Endothelial cell of umbilical vein (primary cell): ENCODE measurements at places on chromosomes 6 and 20. TPM values are rescaled to one million over a fixed set of nuclear protein-coding genes. Genes with fewer than 3 reads are reported as not detected.
A peak's percentile ranks its signal among the peaks of the same experiment; 100 is the strongest.

The LY6G5C gene
- 11.4 and 11.8 TPM in 2 replicates for polyA plus RNA-seq

- peak; percentile 65 for DNase-seq
Measured at GRCh38 chr6:11618533-11618932, 81.0 kb downstream of the TMEM170B start.

DNA sequence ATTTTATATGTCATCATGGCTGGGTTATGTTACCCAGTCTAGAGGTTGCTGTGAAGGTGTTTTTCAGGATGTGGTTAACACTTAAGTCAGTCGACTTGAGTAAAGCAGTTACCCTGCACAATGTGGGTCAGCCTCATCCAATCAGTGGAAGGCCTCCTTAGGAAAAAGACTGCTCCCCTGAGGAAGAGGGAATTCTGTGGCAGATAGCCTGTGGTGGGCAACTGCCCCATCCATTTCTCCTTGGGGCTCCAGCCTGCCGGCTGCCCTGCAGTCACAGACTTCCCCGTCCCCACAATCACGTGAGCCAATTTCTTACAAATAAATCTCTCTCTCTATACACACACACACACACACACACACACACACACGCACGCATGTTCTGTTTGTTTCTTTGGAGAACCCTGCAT, 34.5 kb upstream of the MPC1 start:
- no peak for DNase-seq

DNA sequence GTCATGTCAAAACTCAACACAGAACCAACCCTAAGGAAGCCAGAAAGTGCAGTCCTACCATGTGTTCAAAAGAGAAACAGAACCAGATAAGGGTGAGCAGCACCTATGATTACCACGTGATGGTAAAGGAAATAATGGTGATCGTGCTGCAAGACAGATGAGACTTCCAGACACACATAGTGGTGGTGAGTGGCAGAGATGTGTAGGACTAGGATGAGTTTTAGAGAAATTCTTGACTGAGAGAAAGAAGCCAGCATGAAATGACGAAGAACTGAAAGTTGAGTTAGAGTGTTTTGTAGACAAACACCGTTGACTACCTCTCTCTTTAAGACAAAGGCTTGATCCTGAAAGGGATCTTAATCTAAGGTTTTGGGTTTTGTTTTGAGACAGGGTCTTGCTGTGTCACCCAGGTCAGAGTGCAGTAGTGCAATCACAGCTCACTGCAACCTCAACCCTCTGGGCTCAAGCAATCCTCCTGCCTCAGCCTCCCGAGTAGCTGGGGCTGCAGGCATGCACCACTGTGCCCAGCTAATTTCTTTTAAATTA, 10.6 kb upstream of the BTBD9 start:
- DNase-seq: no peak

The CST4 gene
- not detected in 2 replicates for polyA plus RNA-seq

DNA sequence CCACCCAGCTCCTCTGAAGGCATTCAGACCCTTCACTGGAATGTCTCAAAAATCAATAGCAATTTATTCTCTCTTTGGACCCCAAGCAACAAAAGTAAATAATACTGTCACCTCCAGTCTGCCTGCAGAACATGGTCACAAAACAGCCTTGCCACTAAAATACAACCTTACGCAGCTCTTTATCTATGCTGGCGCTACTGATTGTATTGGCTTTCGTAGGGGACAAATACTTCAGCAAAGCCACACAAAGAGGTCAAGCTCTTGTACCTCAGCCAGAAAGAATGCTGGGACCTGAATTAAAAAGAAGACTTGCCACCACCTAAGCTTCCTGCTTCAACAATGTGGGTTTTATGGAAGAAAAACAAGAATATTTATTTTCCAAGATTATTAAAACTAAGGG, 57.2 kb downstream of the PRKN start:
- DNase-seq: no peak

DNA sequence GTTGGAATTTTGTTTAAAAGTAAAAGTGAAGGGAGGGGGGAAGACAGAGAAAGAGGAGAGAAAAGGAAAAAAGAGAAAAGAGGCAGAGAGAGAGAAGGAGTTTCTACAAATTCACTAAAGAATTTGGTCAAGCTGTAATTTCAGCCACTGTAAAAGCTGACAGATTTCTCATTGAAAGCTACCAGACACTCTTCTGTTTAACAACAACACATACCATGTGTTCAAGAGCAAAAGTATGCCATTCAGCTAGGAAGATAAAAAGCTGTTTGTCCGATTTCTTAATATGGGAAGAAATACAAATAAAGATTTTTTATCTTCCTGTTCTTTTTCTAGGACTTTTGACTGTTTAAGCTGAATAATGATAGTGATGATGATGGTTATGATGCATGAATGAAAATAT, 204.8 kb upstream of the RSPO3 start:
- no peak for DNase-seq

The TSBP1 gene
- polyA plus RNA-seq: not detected in 2 replicates

The BTNL2 gene
- polyA plus RNA-seq: not detected in 2 replicates

The TRMT6 gene
- 3.2 and 4.1 TPM in 2 replicates for polyA plus RNA-seq
